ENCODE measurements at places on chromosomes 2 and 18.

- DNase-seq = no peak
Measured at GRCh38 chr2:105140240-105140568, 101.3 kb upstream of the GPR45 start.

- no peak for DNase-seq
Measured at GRCh38 chr2:46304635-46305034, 7.4 kb downstream of the EPAS1 start.

GRCh38 chr18:24567199-24567598, 106.8 kb downstream of the HRH4 start:
- no peak for DNase-seq

DNA sequence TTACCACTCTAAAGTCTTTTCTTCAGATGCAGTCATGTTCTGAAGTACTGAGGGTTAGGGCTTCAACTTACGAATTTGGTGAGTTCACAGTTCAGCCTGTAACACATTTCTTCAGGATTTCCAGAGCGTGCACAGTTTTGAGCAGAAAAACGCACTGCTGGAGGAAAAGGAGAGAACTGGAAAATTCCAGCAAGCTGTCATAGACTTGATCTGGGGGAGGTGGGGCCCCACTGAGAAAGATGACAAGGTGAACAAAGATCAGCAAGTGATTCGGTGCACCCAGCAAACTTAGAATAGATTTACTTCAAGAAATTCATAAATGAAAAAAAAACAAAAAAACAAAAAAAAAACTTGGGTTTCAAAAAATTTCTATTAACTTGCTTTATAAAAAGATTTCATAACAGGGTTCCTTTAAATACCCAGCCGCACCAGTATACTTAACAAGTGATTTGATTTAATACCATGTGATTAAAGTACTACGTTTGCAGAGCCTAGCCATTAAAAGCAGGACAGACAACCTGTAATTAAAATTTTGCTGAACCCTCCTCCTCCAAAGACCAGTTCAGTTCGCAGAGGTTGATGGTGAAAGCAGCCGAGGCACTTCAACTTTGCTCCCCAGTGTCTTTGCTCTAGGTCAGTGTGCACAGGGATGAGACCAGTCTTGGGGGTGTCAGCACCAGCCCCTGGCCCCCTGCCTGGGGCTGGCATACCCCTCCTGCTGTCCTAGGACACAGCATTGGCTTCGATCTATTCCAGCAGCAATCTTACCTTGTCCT, 30.5 kb downstream of the CTIF start:
- DNase-seq = no peak

DNA sequence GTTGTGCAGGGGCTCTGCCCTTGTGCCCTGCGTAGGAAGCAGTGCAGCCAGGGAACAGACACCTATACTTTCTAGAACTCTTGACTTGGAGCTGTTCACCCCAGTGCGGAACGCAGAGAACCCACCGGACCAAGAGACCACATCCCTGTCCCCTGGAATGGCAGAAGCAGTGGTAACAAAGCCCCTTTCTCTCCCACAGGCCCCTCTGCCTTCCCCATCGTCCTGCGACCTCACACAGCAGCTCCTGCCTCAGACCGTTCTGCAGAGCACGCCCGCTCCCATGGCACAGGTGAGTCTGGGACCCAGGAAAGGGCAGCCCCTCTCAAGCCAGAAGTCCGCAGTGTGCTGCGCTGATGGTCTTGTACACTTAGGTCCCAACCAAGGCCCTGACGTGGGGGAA, 24.6 kb upstream of the RPL31 start:
- DNase-seq = no peak

- DNase-seq = no peak
Measured at GRCh38 chr2:173400760-173401159, 46.1 kb downstream of the CDCA7 start.

- no peak for DNase-seq
Measured at GRCh38 chr18:24731981-24732380, 271.5 kb downstream of the HRH4 start.

- no peak for DNase-seq
Measured at GRCh38 chr2:98333922-98334321, 12.3 kb upstream of the CNGA3 start.

- no peak for DNase-seq
Measured at GRCh38 chr2:4190548-4190947, 487.2 kb downstream of the DCDC2C start.

All from NCI-H1417 (cell line).